ENCODE measurements at places on chromosomes 2 and 18.

DNA sequence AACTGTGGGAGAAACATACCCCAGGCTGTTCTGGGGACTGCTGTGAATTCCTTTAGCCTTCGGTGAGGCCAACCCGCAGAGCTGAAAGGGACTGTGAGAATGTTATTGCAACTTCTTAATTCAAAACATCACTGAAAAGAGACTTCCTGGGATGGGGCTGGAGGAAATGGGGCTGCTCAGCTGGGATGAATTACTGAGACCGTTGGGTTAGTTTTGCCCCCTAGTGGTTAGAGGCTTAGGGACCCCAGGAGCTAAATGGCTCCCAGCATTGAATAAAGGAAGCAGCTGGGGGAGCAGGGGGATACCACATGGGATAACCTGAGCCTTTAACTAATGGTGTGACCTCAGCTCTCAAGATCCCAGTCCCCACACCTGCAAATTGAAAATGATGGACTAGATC is 941.1 kb upstream of the FANCL start:
- DNase-seq, result no peak

GRCh38 chr2:214593727-214594126 is 182.9 kb downstream of the VWC2L start:
- no peak for DNase-seq

- DNase-seq, result no peak
Observed at GRCh38 chr18:26003356-26003755, 87.1 kb downstream of the SS18 start.

- DNase-seq, result peak; percentile 53
Observed at GRCh38 chr2:198004921-198005829, 200.8 kb downstream of the PLCL1 start.

DNA sequence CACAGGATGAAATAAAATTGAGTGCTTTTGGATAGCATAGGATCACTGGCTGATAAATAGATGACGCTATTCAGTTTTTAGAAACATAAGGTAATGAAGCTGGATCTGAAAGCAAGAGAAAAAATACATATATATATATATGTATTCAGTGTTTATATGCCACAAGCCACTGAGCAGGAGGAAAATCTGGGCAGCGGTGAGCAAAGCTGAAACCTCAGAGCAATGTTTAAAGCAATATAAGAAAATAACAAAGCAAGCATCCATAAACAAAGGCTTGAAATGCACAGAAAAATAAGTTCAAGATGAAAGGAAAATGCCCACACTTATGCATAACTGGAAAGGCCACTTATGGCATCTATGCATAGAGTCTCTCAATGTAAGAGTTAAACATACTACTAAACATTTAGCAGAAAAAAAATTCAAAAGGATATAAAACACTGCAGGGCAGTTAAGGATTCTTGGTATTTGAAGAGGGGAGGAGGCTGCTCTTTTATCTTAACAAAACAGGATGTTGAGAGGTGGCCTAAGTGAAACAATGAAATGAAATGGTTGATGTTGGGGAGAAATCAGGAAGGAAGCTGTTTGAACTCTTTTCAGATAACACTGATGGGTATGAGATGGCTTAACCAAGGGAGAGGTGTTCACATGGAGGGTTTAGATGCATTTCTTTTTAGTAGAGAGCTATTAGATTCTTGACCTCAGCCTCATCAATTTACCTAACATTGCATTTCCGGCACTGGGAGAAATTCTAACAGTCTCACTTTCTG is 129.1 kb downstream of the ARHGAP15 start:
- DNase-seq, result no peak

DNA sequence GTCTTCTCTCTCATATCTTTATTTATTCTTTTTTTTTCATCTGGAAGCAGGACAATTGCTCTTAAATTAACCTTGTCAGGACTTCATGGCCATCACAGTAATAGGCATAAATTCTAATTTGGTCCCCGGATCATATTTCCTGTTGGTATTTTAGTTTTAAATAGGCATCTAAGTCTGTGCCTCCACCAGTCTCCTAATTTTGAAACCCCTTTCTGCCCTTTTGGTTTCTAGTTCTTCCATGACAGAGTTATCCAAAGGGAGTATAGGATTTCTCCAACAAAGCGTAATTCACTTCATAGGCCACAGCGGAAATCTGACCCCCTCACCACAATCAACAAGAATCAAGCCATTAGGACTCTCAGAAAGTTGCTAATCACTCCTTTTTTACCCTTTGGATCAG is 3.8 kb downstream of the EPHA4 start:
- DNase-seq, result no peak

DNA sequence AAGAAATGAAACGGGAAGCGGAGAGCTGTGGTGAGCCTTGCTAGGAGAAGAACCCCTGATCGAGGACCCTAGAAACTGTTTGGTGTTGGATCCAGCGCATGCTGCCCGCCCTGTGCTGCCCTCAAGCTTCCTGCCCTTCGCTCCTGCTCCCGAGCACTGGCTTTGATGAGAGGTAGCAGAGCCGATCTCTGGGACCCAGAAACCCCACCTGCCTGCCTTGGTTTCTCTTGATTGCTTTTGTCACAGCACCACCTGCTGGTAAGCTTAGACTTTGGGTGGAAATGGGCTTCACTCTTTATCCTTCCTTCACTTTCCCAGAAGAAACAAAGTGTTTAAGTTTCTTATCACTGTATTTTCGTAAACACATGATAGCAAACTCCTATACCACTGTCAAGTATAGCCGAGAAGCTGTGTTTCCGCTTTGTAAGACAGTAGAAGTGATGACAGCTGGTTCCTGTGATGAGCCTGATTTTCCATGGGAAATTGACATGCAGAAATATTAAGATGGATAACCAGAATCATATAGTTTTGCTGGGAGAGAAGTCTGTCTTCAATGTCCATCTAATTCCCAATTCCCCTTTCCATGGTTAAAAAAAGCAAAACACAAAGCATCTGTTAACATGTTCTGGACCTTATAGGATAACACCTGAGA is 267.4 kb downstream of the PHLPP1 start:
- peak; percentile 65 for DNase-seq

- DNase-seq, result no peak
Observed at GRCh38 chr2:9231291-9232165, 24.9 kb downstream of the ASAP2 start.
